ENCODE measurements at places on chromosomes 16 and 17. TPM values are rescaled to one million over a fixed set of nuclear protein-coding genes. Genes with fewer than 3 reads are reported as not detected.

TMEM170A gene
- 44.7 TPM for total RNA-seq

DNA sequence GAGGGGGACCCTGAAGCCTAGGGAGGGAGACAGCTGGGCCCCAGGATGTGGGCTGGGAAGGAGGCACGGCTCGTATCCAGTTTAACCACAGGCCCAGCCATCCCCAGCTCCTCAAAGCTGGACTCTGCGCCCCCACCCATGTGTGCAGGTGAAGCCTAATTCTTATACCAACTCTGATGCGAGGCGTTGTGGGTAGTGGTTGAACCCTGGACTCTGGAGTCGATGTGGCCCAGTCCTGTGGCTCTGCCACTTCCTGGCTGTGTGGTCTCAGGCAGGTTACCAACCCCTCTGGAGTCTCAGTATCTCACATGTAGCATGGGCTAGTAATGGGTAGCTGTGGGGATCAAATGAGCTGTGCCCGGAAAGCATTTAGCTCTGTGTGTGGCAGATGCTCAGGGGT, 60.4 kb upstream of the TOB1 start:
- H3K27me3 ChIP-seq: peaks cover 13% of the 10 kb centered on the region
- H3K27ac ChIP-seq: no peak overlapping the region
- no peaks in the 10 kb centered on the region for H3K36me3 ChIP-seq
- DNase-seq: no peak
- peaks cover 63% of the 10 kb centered on the region for H3K4me1 ChIP-seq
- no peak overlapping the region for H3K4me3 ChIP-seq

MEFV gene
- 0.11 TPM for total RNA-seq

GRCh38 chr17:41779954-41780353, 6.6 kb downstream of the JUP start:
- H3K4me3 ChIP-seq: no peak overlapping the region
- H3K36me3 ChIP-seq: no peaks in the 10 kb centered on the region
- H3K27me3 ChIP-seq: no peaks in the 10 kb centered on the region

SLC12A3 gene
- not detected for total RNA-seq

- no peak overlapping the region for H3K4me3 ChIP-seq
- H3K36me3 ChIP-seq: peaks cover 8% of the 10 kb centered on the region
- no peak overlapping the region for H3K27ac ChIP-seq
Observed at GRCh38 chr17:16140854-16141253, 74.5 kb downstream of the NCOR1 start.

GRCh38 chr17:69516911-69517310, 102.4 kb downstream of the MAP2K6 start:
- H3K27ac ChIP-seq: no peak overlapping the region
- no peaks in the 10 kb centered on the region for H3K27me3 ChIP-seq
- no peak overlapping the region for H3K4me3 ChIP-seq

DNA sequence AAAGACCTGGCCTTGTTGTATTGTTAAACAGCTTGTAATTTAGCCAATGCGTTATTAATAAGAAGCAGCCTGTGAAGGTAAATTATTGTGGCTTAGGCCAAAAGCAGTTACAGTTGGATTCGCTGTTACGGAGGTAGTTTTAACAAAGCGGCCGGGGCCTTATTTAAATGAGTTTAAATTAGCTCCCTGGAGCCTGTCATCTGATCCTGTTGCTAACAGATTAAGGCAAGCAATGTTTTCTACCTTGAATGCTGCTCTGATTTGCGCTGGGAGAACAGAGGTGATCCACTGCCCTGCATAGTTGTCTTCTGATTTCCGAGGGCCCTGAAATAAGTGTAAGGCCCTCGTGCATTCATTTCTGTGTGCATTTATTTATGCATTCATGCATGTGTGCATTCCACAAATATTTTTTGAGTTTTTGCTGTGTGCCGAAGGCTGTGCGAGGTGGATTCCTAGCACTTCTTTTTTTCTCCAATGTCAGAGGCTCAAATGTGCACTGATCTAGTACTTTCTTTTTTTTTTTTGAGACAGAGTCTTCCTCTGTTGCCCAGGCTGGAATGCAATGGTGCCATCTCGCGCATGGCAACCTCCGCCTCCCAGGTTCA, 10.9 kb downstream of the SEC14L5 start:
- no peak for DNase-seq
- H3K4me3 ChIP-seq: no peak overlapping the region
- no peaks in the 10 kb centered on the region for H3K36me3 ChIP-seq
- H3K27ac ChIP-seq: no peak overlapping the region

CDYL2 gene
- total RNA-seq: 0.20 TPM

DNA sequence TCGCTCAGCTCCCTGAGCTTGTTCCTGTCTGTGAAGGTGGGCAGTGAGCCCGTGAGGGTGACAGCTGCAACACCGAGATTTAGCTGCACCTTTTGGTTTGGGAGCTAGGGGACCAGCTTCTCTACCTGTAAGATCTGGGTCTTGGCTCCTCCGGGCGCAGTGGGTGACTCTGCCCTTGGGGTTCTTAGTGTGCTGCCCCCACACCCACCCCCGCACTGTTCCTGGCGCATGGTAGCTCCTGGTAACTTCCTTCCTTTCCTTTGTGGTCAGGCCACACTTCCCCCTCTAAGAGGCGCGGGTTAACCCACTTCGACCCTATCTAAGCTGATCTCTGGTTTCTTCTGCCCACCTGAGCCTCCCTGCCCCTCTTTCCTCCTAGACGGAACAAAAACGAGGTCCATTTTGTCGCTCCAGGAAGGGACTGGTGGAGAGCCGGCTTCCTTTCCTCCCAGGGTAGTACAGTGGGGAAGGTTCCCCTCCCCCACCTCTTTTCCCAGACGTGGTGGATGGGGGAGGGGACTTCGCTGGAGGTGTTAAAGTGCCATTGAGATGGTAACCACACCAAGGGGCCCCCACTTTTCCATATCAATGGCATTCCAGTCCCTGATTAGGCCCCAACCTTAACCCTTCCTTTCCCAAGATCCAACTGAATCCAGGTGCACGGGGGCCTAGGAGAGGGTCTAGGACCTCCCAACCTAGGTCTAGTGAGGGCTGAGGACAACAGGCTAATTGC, 4.6 kb upstream of the CLDN9 start:
- peak overlapping the region; percentile 84 for H3K27ac ChIP-seq
- H3K36me3 ChIP-seq: no peaks in the 10 kb centered on the region
- peaks cover 80% of the 10 kb centered on the region for H3K4me1 ChIP-seq

LPCAT2 gene
- total RNA-seq: 9.9 TPM

GRCh38 chr16:53773881-53774280, 69.9 kb downstream of the FTO start:
- DNase-seq: no peak
- H3K36me3 ChIP-seq: no peaks in the 10 kb centered on the region
- peak overlapping the region; percentile 5 for H3K27ac ChIP-seq
- H3K4me3 ChIP-seq: peak overlapping the region; percentile 15
- H3K27me3 ChIP-seq: no peaks in the 10 kb centered on the region

RRAD gene
- 0.80 TPM for total RNA-seq

DNA sequence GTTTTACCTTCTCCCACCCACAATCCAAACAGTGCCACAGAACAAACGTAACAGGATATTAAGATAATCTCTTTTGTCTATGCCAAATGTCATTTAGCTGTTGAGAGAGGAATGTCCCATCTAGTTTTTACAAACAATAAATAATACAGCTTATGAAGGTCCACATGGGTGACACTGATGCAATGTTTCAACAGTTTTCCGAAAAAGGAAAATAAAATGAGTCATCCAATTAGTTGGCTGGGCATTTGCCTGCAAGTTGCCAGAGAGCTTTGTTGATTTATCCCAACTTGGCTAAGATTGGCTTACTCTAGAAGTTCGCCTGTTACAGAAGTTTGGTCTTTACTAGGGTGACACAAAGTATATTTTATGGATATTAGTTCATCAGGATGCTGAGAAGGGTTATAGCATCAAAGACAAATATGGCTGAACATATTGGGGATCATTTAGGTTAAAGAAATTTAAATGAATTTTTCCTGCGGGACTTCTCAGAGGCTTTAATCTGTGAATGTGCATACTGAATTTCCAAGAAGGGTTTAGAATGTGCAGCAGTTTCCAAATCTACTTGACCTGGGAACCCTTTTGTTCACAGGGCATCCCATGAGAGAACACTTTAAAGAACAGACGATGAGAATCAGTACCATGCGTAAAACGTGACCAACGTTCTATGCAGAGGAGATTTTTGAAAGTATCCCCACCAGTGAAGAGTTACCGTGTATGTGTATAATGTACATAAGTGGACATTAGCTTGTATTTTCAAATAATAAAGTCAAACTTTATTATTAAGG, 73.1 kb downstream of the CDH13 start:
- no peak overlapping the region for H3K27ac ChIP-seq
- no peaks in the 10 kb centered on the region for H3K36me3 ChIP-seq

- no peak for DNase-seq
- H3K4me3 ChIP-seq: no peak overlapping the region
- H3K27me3 ChIP-seq: no peaks in the 10 kb centered on the region
- no peaks in the 10 kb centered on the region for H3K4me1 ChIP-seq
Observed at GRCh38 chr17:81429821-81430551, 34.7 kb downstream of the BAHCC1 start.

C17orf50 gene
- not detected for total RNA-seq

NPB gene
- total RNA-seq: 0.56 TPM

GRCh38 chr17:48715496-48716399, 6.6 kb downstream of the PRAC1 start:
- peaks cover 11% of the 10 kb centered on the region for H3K4me1 ChIP-seq
- peak; percentile 42 for DNase-seq
- H3K36me3 ChIP-seq: no peaks in the 10 kb centered on the region
- H3K27ac ChIP-seq: no peak overlapping the region
- H3K27me3 ChIP-seq: peaks cover 3% of the 10 kb centered on the region

Measured in HepG2 (cell line).